ENCODE measurements at places on chromosomes 7 and 10.

DNA sequence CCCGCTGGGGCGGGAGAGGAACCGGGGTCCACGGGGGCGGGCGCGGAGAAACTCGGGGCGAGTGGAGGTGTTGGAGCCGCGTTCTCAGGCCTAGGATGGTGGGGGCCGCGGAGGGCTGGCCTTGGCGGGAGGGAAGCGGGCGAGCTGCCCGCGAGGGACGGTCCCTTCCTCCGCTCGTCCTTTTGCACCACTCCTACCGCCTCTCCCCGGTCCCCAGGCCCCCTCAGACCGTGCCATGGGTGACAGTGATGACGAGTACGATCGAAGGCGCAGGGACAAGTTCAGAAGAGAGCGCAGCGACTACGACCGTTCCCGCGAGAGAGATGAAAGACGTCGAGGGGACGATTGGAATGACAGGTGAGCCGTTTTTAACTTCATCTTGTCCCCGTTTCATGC, 451 bp downstream of the SRRT start:
- DNase-seq, result peak; percentile 60

DNA sequence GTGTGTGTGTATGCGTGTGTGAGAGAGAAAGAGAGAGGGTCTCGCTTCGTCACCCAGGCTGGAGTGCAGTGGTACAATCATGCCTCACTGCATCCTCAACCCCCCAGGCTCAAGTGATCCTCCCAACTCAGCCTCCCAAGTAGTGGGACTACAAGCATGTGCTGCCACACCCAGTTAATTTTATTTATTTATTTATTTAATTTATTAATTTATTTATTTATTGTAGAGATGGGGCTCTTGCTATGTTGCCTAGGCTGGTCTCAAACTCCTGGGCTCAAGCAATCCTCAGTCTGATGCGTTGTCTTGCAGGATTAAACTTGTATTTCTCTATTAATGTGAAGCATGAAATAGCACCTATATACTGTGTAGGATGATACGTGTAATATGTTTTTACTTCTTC, 21.8 kb upstream of the POU6F2 start:
- DNase-seq, result no peak

GRCh38 chr7:79093421-79093820, 360.0 kb downstream of the MAGI2 start:
- DNase-seq, result no peak

GRCh38 chr7:145082366-145083161, 246.7 kb upstream of the TPK1 start:
- DNase-seq, result no peak

GRCh38 chr10:119315128-119316001, 108.0 kb downstream of the GRK5 start:
- peak; percentile 63 for DNase-seq

DNA sequence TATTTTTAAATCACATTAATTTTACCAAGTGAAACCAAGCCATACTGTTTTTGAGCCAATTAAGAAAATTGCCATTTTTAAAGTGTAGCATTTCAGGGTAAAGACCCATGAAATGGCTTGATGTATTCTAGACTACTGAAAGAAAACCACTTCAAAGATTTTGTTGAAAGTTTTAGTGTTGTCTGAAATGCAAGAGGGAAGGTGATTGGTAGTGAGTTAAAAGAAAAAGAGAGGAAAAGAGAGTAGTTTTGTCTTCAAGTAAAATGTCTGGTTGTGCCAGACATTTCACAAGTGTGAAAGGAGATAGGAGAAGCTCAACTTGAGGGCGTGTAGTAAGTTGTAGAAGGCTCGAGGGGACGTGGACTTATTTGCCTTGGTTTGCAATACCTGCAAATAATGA, 41.6 kb downstream of the CALML5 start:
- DNase-seq, result no peak

DNA sequence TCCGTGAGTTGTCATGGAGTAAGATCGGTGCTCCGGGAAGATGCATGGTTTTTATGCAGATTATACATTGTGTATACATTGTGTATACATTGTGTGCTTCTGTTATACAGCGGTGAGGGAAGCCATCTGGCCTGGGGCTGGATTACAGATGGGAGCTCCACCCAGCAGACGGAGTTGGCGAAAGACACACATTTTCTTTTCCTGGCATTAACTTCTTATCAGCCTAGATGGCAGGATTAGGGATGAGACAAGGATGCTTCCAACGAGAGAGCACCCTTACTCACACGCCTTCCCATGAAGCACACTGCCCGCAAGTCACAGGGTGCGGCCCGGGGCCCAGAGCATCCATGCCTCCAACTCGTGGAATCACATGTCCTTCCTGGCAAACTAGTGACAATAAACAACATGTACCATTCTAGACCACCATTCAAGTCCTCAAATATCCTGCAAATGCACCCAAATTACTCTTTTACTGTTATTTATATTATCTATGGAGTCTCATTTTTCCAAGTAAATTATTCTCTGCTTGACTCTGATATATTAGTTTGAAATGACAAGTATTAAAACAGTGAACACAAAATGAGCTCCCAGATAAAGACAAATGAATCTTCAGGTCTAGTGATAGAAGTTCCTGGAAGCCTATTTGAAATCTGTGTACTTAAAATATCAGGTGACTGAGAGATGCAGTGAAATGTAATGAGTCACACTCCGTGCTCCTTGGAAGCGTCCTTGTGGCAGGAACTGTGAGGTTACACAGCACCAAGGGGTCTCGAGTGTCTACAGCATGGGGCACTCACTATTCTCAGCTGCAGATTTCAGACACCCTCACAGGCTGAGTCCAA, 29.8 kb upstream of the PPP2R2D start:
- no peak for DNase-seq

- no peak for DNase-seq
These were observed 1389.3 kb downstream of the GATA3 start for GRCh38 chr10:9443758-9444157.

DNA sequence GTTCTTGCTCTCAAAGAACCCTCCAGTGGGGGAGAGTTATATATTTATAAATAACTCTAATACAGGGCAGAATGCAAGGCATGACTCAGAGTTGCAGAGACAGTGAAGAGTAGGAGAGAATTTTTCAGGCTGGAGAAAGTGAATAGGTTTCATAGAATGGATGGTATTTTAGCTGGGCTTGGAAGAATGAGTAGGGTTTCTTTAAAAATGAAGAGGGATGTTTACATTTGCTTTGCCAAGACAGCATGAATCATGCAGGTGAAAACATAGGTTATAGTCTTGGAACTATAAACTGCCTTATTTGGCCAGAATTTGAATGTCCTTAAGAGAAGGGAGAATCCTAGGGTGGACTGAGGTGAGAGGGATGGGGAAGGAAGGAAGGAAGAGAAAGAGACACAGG, 124.8 kb downstream of the CPED1 start:
- no peak for DNase-seq

- DNase-seq, result no peak
These were observed 73.3 kb upstream of the TNKS2 start for GRCh38 chr10:91724933-91725332.

DNA sequence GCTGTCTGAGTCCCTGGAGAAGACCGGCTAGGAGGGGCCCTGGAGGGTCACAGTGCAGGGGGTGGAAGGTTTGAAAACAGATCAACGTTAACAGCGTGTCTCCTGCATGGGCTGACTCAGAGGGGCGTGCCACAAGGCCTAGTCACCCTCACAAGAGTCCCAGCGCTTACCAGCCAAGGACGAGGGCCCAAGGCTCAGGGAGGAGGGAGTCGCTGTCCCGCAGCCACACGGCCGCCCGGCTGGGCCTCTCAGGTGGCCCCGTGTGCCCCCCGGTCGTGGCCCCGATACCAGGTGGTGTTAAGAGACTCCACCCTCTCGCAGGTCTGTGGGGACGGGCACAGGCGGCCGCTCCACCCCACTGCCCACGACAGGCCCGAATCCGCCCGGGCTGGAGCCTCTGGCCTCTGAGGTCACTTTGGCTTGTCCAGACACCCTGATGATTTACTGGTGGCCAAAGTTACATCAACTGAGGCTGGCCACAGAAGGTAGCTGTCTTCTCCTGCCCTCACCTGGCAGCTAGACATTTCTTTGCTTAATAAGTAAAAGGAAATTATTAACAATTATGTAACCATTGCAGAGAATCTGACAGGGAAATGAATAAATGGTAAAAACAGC, 34.0 kb downstream of the FAM20C start:
- no peak for DNase-seq

- DNase-seq, result no peak
These were observed 26.4 kb downstream of the CBX3 start for GRCh38 chr7:26227987-26228386.

DNA sequence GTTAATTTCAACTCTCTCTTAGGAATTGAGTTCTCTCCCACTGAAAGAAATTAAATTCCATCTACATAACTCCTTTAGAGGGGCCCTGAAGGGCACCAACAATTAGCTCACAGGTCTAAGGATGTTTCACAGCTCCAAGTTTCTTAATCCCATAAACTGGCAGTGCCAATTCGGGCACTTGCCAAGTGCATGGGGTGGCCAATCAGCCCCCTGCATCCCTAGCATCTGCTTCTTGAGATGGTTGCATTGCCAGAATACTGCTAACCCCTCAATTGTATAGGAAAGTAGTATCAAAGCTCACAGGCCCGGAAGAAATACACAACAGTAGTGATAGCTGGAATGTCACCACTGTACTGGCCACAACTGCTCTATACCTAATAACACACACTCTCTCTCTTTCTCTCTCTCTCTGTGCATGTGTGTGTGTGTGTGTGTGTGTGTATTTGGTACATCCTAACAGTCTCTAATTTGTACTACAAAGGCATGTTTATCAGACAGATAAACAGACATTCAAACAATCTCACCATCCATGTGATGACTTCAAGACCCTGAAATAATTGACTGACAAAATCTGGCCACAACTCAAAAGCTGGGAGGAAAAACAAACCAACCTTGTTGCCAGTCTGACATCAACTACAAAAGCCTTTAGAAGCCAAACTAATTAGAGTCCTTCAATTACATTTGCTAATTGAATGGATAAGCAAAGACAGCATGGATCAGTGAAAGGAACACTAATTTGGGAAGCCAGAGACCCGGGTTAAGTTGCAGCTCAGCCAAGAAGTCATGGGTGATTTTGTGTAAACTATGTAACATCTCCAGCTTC, 27.8 kb downstream of the HIBADH start:
- DNase-seq, result no peak

GRCh38 chr7:75914169-75914654, 743 bp upstream of the POR start:
- peak; percentile 17 for DNase-seq

DNA sequence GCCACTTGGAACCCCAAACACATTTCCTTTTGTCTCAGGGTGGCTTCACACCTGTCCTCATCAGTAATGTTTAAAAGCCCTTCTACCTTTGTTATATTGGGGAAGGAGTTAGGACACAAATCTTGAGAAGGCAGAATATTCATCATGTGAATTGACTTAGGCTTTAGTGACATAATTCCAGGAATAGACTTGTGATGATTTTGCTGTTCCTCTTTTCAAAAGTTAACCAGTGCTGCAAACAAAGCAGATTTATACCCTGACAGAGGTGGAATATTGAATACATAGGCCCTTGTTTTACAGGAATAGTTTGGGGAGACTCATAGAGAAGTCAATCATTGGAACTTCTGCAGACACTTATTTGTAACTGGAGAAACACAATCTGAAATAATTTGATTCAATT, 27.0 kb downstream of the ZNF786 start:
- no peak for DNase-seq
